ENCODE measurements at places on chromosomes 2 and 18.

GRCh38 chr2:174312581-174313234, 22.0 kb upstream of the SP9 start:
- no peak for DNase-seq

GRCh38 chr18:42268798-42269197, 313.8 kb downstream of the PIK3C3 start:
- no peak for DNase-seq

DNA sequence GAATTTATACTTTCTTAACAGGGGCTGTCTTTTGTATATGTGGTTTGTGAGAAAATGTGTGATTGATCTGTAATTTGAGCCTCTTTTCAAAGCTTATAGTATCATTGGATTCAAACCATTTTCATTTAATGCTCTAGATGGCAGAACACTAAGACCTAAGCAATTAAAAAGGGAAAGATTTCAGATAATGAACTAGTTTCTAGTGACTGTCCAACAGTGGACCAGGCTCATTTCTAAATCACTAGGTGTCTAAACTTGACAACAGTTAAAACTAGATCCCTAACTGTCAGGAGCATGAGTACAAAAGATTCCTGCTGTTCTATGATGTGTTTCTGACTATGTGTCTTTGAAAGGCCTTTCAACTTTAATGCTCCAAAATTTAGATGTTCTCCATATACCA, 54.6 kb downstream of the ANKRD44 start:
- DNase-seq = no peak

GRCh38 chr2:23449413-23449812, 64.4 kb downstream of the KLHL29 start:
- DNase-seq = no peak

GRCh38 chr18:62715759-62716615, 646 bp downstream of the PHLPP1 start:
- peak; percentile 91 for DNase-seq

- DNase-seq = no peak
These were observed 31.9 kb downstream of the SLC66A3 start for GRCh38 chr2:11187083-11187619.

DNA sequence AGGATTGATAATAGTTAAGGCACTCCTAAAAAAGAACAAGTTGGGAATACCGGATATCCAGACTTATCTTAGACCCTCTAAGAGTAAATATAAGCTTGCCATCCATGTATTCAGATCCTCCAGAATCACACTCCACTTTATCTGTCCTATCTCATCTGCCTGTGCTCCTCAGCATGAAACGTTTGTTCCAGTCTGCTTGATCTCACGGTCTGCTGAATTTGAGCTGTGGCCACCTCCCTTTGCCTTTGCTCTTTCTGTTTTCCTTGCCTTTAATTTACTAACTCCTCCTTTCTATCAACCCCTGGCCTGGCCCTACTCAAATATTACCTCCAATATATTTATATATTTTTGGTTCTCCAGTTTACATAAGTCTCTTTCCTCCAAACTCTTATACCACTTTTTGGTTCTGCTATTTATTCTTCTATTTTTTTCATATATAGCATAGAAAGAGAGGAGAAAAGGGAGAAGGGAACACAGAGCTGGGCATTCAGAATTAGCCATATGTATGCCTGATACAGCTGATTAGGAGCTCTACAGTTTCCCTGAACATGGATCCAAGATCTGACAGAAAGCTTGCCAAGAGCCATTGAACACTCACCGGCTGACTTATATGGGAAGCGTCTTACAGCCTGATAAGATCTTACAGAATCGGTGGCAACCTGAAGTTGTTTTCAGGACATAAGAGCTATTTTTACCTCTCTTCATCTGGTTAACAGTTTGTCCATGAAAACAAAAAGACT, 21.8 kb upstream of the DNAJC27 start:
- no peak for DNase-seq

DNA sequence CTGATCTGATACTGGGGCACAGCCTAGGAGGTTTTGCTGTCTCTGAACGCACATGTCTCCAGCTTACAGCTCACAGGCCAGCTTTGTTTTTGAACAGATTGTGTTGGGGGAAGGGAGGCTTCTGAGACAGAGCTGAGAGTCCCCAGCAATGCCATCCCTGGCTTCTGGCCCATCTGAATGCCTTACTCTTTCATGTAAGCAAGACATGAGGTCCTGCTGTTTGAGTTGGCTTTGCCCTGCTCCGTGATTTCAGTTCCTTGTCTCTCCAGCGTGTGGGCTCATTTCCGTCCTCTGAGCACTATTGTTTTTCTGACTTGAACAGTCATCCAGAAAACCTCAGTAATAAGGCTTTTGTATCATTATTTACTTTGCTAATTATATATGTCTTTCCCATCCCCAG, 194.9 kb upstream of the TNP1 start:
- no peak for DNase-seq

- DNase-seq = no peak
These were observed 98.6 kb upstream of the KLF7 start for GRCh38 chr2:207264310-207264709.

DNA sequence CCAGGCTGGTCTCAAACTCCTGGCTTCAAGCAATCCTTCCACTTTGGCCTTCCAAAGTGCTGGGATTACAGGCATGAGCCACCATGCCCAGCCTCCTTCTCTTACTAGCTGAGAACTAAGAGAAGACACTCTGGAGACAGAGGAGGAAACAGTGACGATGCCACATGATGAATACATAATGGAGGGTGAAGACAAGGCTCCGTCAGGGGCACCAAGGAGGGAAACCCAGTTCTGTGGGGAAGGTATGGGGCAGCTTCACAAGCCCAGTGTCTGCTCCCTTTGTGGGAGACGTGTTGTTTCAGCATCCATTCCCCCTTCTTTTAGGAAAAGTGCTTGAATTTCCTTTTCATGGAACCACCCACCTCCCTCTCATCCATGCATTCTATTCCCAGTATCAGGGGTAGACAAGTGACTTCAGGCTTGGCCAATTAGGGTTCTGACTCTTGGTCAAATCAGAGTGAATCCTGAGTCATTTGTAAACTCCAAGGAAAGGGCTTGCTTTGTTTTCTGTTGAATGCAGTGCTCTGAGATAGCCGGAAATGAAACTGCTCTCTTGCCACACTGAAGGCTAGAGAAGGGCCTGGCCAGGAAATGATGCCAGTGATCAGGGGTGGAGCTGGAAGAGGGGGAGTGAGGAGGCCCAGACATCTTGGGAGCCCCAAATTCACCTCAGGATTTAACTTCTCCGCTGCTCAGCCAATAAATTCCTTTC, 23.7 kb downstream of the TMEM127 start:
- DNase-seq = peak; percentile 90

DNA sequence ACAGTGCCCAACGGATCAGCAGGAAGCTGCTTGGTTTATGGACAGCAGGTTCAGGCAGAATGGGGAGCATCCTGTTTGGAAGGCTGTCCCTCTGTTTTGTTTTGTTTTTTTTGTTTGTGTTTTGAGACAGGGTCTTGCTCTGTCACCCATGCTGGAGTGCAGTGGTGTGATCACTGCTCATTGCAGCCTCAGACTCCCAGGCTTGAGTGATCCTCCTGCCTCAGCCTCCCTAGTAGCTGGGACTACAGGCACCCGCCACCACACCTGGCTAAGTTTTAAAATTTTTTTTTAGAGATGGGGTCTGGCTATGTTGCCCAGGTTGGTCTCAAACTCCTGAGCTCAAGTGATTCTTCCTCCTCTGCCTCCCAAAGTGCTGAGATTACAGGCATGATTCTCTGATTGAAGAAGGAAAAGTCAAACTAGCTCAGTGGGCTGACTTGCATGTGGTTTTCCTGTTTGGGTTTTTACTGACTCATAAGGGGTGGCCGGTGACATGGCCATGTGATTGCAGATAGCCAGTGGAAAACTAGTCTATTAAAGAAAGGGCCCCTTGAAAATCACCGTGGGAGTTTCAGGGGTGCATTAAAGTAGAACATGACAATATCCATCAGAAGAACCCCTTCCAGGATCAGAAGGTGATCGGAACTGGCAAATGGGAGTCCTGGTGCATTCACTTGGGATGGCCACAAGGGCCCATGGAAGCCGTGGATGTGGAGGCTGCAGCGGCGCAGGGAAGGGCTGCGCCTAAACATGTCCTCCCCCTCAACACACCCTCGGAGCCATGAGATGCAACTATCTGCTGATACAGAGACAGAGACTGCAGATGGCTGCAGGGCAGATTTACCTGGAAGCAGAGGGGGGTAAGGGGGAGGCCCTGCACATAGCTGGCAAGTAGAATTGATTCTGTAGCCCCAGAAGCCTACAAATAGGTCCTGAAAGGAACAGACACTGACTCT, 26.5 kb downstream of the AQP12B start:
- DNase-seq = no peak

DNA sequence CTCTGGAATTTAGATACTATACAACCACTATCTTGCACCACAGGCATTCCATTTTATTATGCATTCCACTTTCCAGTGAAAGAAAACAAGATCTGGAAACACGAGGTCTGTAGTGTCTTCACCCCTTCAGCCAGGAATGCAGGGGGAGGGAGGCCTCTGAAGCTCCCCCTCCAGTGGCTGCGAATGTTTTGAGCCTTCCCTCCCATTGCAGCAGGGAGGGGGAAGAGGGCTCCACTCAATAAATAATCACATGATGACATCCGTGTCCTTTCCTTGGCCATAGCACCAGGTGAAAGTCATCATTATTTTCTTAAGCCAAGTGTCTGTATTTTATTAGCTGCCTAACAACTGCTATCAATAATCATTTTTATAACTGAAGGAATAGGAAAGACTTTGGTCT, 38.6 kb downstream of the ALPK2 start:
- no peak for DNase-seq

GRCh38 chr2:166376488-166376828, 714 bp upstream of the SCN9A start:
- no peak for DNase-seq

DNA sequence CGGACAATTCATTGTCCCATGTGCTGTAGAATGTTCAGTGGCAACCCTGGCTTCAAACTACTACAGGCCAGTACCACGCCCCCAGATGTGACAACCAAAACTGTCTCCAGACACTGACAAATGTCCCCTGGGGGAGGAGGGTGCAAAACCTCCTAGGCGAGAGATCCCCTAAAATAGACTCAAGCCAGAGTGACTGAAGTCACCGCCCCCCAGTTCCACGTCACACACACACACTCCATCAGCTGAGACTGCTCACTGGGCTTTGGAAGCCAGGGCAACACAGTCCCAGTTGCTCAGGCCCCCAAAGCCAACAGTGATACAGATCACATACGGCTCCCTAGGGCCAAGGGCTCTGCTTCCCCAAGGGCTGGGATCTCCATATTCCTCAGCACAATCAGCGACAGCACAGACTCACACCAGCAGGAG, 19.1 kb downstream of the HDAC4 start:
- DNase-seq = no peak

DNA sequence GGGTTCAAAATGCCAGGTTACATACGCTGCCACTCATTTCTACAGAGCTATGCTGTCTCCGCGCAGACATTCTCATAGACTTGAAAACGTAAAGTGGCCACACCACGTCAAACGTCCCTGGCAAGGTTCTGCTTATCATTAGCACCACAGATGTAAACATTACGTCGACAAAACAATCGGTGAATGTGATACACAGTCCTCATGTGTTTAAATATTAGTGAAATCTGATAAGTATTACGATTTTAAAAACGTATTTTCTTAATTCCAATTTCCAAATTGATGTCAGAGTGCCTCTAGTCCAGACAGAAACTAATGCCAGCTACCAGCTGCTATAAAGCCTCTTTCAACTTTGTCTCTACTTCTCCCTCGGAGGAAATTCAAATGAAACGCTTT, 1.2 kb downstream of the STK17B start:
- DNase-seq = no peak

- DNase-seq = no peak
These were observed 527.6 kb upstream of the MEX3C start for GRCh38 chr18:51724790-51725721.

DNA sequence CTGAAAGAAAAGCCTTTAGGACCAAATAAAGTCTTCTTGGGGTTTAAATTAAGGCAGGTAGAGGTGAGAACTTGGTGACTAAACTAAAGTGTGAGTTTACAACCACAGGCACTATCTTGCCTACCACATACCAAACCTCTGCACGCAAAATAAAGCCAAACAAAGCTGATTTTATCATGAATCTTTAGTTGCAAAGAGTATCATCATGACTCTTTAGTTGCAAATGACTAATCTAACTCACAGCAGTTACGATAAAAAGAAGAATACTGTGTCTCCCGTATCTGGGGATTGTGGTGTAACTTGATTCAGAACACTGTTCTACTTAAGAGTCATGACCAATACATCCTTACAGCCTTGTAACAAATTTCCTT, 11.2 kb downstream of the CFAP210 start:
- no peak for DNase-seq

- DNase-seq = no peak
These were observed 3.7 kb upstream of the SIX3 start for GRCh38 chr2:44937688-44938240.

DNA sequence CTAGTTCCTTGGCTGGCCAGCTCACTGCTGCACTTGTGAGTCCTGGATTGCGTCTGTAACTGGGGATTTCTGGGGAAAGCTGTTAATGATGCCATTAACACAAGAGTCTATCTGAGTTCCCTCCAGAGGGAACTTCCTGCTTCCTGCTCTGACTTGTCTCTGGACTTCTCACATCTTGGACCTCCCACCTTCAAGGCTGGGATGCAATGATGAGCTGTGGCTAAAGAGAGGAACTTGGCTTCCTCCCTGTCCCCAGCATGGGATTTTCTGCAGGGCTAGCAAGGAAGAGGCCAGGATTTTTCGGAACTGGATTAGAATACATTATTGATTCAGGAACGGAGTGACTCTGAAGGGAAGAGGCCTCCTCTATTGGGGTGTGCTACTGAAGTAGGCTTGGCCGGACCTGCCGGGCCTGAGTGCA, 155.5 kb downstream of the CLIP4 start:
- DNase-seq = no peak

DNA sequence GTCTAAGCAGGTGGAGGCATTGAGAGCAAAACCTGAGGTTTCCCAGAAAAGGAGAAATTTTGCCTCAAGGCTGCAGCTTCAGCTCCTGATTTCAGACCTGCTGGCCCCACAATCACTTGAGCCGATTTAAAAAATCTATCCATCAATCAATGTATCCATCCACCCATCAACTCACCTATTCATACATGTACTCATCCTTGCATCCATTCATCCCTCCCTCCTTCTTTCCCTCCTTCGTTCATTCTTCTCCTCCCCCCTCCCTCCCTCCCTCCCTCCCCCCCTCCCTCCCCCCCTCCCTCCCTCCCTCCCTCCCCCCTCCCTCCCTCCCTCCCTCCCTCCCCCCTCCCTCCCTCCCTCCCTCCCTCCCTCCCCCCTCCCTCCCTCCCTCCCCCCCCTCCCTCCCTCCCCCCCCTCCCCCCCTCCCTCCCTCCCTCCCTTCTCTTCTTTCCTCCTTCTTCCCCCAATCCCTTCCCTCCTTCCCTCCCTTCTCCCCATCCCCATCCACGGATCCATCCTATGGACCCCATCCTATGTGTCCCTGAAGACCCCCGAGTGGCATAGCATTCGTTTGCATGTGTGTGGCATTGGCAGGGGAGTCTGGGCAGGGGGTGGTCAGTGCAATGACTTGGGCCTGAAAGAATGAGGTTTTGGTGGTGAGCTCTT, 6.1 kb upstream of the PXDN start:
- DNase-seq = no peak

GRCh38 chr2:119190321-119191111, 32.0 kb upstream of the C1QL2 start:
- no peak for DNase-seq

GRCh38 chr2:208546860-208547650, 140.5 kb downstream of the PTH2R start:
- no peak for DNase-seq
